ENCODE measurements at places on chromosomes 3 and 15.

- no peak for DNase-seq
Observed at GRCh38 chr3:146770881-146771280, 165.7 kb upstream of the PLSCR5 start.

DNA sequence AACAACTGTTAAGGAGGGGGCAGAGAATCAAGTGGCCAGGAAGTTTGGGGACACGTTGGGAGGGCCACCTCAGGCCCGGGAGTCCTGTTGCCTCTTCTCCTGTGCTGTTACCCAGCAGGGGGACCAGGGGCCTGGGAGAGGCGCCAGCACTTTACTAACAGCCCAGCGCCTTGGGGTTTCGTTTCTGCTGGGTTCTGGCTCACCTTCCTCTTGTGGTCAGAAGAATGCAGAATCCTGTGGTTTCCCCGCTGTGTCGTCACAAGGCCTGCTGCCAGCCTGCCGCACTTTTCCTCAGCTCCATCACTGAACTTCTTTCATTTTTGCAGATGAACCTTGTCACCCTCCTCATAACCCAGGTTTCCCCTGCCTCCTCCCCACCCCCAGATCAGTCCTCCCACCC, 67.7 kb downstream of the SLC30A4 start:
- DNase-seq: peak; percentile 96

DNA sequence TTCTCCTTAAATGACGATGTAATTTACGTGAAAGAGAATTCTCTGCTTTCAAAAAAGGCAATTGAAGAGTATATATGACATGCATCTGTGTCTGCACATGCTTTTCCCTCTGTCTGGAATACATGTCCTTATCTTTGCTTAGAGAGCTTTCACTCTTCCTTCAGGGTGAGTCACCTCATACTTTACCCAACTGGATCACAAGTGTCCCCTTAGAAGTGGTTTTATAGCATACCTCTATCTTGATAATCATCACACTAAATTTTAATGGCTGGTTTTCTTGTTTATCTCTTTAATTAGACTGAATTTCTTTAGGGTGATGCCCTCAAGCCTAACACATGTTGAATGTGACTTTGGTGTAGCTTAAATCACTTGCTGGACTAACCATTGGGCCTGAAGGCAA, 178.9 kb downstream of the SV2B start:
- DNase-seq: peak; percentile 60

- no peak for DNase-seq
Observed at GRCh38 chr3:192655628-192656027, 71.7 kb downstream of the FGF12 start.

DNA sequence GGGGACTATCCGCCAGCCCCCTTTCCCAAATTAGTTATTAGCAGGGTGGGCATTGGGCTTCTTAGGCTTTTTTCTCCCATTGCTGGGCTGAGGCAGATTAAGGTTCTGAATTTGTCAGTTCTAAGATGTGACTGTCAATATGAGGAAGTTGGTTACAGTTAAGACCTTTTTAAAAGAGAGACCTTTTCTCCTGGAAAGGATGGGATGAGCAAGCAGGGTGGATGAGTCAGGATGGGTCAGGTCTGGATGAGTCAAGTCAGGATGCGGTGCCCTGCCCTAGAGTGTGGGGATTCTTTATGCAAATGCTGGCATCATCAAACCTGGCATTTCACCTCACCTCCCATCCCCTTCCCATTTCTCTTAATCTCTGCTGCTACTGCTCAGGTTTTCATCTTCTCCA, 1.9 kb downstream of the AEN start:
- DNase-seq: peak; percentile 90

DNA sequence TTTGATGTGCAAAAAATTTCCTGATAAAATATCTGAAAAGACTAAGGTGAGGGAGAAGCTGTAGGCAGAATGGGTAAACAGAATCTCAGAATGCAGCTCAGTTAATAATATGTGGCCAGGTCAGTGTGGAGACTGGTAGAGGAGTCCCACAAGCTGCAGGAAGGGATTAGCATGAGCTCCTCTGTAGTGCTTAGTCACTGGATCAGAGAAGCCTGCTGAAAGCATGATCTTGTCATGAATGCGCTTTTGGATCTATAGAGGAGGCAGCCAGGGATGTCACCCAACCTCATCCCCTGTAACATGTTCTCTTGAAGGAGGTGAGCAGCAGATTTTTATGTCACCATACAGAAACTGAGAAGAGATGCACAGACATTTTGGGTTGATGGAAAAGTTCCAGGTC, 1035.3 kb upstream of the GBE1 start:
- no peak for DNase-seq

DNA sequence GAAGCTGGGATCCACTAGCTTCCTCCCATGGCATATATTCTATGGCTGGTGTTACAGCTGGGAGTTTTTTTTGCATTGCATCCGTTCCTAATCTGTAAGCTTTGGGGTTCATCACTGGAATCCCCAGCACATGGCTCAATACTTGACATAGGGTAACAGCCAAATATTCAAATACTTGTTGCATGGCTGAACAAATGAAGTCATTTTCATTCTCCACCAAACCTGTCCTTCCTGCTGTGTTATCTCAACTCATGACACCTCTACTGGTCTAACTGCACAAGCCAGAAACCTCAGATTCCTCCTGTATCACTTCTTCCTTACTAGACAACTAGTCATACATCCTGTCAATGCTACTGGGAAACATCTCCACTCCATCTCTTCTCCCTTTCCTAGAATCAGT, 43.4 kb downstream of the ST3GAL6 start:
- no peak for DNase-seq

- DNase-seq: no peak
Observed at GRCh38 chr3:24154781-24155180, 209.7 kb downstream of the NR1D2 start.

GRCh38 chr3:177746337-177746933, 549.2 kb upstream of the TBL1XR1 start:
- peak; percentile 75 for DNase-seq

DNA sequence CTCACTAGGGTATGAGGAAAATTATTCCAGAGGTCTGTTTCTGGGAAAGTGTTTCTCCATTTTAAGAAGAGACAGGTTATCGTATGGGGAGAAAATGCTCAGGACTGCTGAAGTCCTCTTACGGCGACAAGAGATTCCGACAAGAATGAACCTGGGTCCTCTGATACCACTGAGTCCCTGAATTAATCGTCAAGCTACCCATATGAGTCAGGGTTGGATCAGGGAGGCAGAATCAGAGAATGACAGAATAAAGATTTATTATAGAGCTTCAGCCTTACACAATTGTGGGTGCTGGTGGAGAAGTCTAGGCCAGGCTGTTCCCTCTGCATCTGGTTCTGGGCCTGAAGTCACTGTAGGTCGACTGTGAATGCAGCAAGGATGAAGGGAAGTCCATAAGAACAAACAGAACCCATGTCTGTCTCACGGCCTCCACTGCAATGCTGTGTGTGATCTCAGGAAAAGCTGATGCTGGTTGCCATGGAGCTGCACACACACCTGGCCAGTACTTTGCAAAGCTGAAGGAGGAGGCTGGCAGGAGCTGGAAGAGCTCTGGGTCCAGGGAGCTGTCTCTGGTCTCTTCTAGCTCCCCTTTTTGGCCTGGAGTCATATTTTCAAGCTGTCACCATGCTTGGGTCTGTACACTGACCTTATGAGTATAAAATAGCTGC, 83.9 kb downstream of the HHLA2 start:
- DNase-seq: no peak

GRCh38 chr3:116040152-116040551, 405.1 kb downstream of the LSAMP start:
- DNase-seq: no peak

DNA sequence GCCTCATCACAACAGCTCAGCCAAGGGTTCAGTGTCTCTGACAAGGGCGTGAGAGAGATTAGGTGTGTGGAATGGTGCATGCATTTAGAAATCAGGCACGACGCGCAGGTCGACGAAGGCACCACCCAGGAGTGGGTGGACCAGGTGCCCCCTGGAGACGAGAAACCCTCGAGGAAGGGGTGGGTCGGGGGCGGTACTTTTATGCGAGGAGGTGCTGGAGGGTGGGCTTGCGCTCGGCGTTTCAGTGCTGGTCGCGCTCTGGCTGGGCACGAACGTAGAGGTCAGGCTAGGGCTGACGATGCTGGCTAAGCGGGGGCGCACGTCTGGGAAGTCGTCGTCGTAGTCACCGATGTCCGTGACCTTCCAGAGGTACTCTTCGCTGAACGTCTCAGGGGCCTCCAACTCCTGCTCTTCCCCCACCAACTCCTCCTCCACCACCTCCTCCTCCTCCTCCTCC, 393 bp downstream of the ERICH6 start:
- no peak for DNase-seq

DNA sequence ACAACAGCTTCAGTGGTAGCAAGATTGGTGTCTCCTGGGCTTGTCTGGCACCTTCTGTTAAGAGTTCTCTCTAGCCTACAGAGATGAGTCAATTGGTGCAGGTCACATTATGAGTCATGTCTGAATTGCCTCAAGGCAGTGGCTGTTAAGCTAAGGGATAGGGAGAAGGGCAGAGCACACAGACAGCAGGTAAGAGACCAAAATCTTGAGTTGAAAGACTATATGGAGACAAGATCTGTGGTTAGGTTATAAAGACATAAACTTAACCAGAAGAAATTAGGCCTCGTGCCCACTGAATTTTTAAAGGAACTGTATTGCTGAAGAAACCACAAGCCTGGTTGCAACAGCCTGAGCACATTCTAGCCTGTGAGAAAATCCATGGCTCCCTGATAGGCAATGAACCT, 19.2 kb upstream of the KPNA1 start:
- peak; percentile 100 for DNase-seq

- no peak for DNase-seq
Observed at GRCh38 chr3:40249168-40249567, 60.3 kb upstream of the EIF1B start.

DNA sequence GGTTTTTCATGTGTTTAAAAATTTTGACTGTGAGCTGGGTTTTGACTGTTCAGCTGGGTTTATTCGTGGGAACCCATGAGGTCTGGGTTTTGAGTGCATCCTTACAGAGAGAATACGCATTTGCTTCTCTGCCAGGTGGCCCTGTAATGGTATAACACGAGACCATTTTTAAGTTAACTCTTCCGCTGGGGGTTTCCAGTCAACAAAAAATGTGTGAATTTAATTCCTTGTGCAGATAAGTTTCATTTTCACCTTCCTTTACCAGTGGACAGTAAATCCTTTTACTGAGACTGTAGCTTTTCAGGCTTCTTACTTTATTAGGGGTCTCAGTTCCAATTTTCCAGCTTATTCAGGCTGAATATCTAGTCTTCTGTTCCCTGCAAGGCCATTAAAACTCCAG, 149.6 kb downstream of the OPA1 start:
- DNase-seq: no peak

GRCh38 chr3:69033470-69033869, 18.7 kb downstream of the TMF1 start:
- DNase-seq: peak; percentile 60

DNA sequence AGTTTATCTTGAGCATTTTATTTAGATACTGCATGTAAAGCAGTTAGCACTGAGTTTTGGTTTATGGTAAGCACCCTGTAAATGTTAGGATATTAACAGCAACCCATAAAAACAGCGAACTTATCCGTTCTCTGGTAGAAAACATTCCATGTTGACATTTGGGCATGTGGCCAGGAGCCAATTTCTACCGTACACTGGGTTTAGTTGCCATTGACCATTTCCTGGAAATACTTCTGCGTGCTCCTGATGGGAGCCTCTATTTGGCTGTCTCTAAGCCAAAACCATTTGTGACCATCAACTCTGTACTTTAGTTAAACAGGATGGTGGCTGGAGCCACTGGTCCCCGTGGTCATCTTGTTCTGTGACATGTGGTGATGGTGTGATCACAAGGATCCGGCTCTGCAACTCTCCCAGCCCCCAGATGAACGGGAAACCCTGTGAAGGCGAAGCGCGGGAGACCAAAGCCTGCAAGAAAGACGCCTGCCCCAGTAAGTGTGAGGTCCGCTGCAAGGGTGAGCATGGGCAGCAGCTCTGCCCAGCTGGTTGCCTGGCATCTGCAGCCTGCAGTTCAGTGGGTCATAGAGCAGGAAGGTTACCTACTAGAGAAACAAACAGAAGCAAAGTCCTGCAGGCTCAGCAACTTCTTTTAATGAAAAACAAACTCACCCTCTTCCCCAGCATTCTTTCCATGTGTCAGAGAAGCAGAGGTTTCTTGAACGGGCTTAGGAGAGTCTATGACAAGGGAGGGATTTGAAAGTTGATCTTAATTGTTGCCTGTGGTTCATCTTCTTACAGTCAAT, 7.1 kb downstream of the THBS1 start:
- DNase-seq: peak; percentile 75

- no peak for DNase-seq
Observed at GRCh38 chr3:108292450-108292849, 3.9 kb upstream of the HHLA2 start.

- no peak for DNase-seq
Observed at GRCh38 chr3:188446014-188446413, 292.1 kb downstream of the LPP start.
